CD4-positive, alpha-beta T cell treated with Interleukin-6 at 100 ng/mL for 8 hours (primary cell): ENCODE measurements at places on chromosomes 6 and 20.
A peak's percentile ranks its signal among the peaks of the same experiment; 100 is the strongest.

DNA sequence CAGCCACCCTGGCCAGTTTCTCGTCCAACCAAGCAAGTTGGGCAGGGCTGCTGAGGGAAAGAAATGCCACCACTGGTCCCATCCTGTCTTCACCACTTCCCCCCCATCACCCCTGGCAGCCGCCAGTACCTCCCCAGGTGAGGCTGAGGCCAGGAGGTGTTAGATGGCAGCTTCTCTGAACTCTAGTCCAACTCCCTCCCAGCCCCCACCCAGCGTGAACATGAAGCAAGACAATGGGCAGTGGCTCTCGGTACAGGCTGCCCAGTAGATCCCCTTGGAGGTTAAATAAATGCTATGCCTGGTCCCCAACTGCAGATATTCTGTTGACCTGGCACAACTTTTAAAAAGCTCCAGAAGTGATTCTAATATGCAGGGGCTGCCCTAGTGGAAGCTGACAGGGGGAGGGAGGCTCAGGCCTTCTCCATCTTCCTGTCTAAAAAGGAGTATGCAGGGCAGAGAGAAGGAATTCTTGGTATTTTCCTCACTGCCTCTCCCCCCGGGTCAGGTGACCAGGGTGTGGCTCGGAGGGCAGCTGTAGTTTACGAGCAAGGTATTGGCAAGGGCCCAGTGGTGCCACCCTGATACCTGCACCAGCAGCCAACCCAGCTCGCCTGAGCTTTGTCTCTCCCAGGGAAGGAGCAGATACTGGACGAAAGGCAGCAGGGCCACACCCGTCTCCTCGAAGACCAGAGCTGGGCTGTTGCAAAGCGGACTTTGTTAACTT lies 25.7 kb downstream of the KCNK5 start:
- no peak for DNase-seq

DNA sequence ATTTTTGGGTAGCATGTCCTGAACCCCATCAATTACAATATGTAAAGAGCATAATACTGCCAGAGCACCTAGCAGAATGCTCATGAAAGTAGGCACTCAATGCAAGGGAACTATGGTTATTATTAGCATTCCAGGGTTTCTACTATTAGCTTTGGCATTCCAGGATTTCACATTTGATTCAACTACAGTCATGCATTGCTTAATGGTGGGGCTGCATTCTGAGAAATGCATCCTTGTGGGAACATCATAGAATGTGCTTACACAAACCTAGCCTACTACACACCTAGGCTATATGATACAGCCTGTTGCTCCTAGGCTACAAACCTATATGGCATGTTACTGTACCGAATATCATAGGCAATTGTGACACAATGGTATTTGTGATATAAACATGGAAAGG lies 247.8 kb downstream of the CD83 start:
- no peak for DNase-seq

GRCh38 chr6:112466373-112467151 lies 119.4 kb downstream of the RFPL4B start:
- DNase-seq, result no peak

DNA sequence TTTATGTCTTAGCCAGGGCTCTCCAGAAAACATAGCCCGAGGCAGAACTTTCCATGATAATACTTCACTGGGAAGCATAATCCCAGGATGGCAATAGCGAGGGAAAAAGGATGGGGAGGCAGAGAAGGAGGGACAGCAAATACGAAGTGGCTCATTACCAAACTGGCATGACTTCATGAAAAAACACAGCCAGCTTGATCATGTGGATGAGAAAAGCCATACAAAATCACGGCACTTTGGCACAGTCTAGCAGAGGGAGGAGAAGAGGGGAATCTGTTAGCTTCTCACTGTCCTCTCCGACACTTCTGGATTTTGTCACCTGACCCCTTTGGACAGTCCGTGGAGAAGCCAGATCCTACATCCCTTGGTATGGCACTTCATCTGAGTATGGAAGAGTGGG lies 212.5 kb upstream of the GRIK2 start:
- no peak for DNase-seq

DNA sequence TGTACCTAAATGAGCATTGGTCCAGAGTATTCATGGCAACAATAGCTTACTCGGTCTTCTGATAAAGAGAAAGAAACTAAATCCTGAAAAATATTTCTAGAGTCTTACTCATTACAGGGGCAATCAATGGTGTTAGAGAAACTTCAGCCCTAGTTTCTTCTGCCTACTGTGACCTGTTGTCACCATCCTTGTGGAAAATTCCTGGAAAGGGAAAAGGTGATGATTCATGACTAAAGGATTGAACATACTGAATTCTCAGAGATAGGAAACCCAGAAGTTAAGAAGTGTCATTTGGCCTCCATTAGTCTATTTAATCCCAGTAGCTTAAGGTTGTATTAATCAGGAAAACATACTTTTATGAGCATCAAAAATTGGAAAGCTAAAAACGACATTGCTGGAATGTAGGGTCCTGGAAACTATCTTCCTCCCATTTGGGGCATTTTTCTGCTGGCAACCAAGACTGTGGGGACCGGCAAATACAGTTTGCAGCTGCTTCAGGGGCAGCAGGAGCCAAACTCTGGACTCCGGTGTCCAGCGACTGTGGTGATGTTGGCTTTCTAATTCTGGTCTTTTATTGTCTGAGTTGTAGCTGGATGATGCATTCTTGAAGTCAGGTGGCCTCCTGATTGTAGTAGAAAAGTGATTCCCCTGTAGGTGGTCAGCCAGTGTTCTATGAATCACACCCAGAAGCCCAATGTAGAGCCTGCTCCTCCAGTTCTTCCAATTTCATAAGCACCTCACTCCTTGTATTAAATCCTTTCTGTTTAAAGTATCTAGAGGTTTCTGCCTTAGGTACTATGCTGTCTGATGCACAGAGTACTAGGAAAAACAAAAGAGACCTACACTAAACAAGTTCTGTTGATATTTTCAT lies 67.6 kb downstream of the LCA5 start:
- no peak for DNase-seq

GRCh38 chr6:117463762-117464665 lies 18.5 kb upstream of the DCBLD1 start:
- no peak for DNase-seq

DNA sequence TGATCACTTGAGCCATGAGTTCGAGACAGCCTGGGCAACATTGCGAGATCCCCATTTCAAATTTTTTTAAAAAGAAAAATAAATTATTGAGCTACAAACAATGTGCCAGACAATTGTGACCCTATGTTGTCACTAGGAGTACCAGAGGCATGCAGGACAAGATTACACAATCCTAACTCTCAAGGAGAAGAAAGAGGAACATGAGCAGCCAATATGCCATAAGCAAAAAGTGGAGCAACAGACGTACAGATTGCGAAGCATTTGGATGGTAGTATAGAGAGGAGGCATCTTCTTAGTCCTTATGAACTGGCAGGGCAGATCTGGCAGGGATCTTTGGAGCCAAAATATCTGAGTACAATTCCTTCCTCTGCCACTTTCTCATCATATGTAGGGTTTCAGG lies 156.4 kb downstream of the OR2B2 start:
- DNase-seq, result no peak

- no peak for DNase-seq
Observed at GRCh38 chr20:17620371-17621228, 50.7 kb downstream of the DSTN start.

GRCh38 chr6:137259349-137259748 lies 40.2 kb upstream of the IFNGR1 start:
- DNase-seq, result no peak

DNA sequence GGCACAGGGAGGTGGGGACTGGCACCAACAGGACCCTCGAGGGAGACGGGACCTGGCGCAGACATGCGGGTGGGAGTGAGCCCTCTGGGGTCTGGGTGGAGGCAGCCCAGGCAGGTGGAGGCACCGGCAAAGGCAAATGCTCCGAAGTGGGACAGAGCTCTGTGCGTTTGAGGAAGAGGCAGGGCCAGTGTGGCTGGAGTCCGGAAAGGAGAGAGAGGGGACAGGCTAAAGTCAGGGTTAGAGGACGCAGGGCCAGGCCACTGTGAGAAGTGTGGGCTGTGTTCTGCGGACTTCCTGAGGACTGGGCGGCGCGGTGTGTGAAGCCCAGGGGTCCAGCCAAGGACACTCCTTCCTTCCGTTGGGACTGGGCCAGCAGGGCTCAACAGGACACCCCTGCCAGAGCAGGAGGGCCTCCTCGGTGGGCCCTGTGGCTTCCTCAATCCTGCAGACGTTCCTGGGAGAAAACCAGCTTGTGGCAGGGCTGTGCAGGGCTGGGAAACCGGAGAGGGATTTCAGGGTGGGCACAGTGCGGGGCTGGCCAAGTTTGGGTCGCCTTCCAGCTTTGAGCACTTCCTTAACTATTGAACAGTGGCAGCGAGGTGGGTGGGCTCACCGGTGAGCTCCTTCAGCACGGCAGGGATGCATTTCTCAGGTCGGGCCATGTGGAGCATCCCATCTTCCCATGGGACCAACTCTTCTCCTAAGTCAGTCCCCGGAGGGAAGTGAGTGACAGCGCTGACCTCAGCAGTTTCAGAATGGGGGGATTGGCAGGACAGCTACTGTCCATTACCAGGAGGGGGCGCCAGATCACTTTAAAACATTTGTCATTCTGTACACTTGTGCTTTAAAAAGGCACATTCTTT lies 22.5 kb downstream of the MOCS3 start:
- DNase-seq, result peak; percentile 51

GRCh38 chr6:57104336-57104735 lies 14.3 kb downstream of the ZNF451 start:
- no peak for DNase-seq

DNA sequence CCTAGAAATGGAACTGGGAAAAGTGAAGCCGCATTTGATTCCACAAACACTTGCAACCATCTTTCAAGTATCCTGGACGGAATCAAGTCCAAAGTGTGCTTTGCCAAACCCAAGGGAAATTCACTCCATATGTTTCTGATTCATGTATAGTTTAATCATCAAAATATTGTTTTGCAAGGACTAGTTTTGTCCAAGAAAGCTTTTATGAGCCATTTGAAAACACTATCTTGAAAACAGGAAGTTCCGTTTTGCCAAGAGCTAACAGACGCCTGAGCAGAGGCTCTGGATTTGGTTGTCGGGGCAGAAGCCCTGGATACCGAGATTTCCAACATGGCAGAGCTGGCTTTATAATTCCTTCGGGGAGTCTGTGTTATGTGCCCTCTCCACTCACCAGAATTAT lies 251.1 kb downstream of the PHACTR1 start:
- no peak for DNase-seq

- no peak for DNase-seq
Observed at GRCh38 chr6:113980937-113981554, 10.1 kb upstream of the HDAC2 start.

DNA sequence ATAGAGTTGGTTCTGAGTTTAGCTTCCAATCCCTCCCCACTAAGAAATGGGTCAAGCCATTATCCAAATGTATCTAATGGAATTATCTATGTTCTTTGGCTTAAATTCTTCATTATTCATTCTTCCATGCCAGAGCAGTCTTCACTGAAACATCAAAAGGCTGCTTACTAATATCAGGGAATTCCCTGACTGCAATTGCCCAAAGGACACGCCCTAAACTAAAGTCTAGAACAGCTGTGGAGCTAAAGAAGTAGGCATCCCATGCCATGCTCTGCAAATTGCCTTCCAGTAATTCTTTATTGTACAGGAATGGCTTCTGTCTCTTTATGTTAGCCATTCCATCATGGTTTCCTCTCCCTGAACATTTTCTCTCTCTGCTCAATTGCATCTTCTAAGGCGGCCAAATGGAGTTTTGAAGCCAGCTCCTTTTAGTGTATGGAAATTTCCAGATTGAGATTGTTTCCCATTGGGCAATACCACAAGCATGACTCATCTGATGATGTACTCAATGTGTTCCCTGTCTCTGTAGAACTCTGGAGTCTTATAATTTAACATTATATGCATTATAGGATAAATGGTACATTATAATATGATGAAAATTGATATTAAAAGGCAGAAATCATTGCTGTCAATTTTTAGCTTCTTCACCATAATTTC lies 28.8 kb upstream of the TSHZ2 start:
- no peak for DNase-seq

- DNase-seq, result no peak
Observed at GRCh38 chr6:90599151-90599550, 12.3 kb upstream of the MAP3K7 start.

DNA sequence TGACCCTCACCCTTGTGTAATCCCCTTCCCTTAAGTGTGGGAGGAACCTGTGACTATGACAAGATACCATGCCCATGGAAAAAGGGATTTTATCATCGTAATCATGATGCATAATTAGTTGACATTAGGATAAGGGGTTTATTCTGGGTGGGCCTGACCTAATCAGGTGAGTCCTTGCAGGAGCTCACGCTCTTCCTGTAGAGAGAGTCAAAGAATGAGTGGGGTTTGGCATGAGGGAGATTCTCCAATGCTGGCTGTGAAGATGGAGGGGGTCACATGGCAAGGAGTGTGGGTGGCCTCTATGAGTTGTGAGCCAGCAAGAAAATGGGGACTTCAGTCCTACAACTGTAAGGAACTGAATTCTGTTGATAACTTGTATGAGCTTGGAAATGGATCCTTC lies 342.0 kb upstream of the TSHZ2 start:
- DNase-seq, result no peak

GRCh38 chr20:43794326-43794725 lies 67.5 kb upstream of the GTSF1L start:
- no peak for DNase-seq

- DNase-seq, result no peak
Observed at GRCh38 chr6:101351173-101351572, 42.3 kb upstream of the GRIK2 start.

DNA sequence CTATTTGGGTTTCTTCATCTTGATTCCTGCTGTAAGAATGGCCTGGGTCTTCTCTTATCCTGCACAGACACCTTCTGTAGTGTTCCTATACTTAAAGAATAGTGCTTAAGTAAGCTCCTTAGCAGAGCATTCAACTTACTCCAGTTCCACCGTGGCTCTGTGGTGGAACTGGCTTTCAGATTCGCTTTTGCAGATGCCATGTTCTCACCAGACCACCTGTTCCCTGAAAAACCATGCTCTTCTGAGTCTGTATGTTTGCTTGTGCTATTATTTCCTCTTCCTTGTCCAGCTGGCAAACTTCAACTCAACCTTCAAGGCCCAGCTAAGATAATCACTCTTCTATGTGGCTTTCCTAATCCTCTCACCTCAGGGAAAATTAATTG lies 4.9 kb downstream of the ELMO2 start:
- peak; percentile 13 for DNase-seq

GRCh38 chr6:10964684-10965083 lies 77.8 kb downstream of the SYCP2L start:
- DNase-seq, result no peak

DNA sequence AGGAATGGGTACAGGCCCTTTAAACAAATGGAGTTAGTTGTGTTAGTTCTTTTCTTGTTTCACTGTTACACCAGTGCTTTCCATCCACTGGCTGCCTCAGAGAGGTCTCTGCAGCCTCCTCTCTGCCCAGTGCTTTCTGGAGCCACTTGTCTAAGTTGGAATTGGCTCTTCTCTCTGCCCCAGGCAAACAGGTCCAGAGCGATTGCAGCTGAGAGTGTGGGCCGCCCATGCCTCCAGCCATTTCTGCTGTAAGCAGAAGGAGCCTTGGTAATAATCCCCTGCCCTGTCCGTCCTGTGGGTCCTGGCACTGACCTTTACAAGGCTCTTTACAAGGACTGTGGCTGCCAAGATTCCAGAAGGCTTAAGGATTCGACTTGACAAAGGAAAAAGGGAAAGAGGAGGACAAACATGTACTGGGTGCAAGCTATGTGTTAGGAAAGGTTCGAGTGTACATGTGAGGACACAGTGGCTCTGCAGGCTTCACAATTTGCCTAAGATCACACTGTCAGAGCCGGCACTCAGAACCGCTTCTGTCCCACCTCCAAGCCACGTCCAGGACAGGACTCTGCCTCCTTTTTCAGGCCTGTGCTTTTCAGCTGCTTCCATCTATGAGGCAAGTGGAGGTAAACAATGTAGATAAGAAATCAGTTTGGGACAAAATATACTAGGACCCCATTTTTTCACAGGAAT lies 88.5 kb downstream of the POPDC3 start:
- no peak for DNase-seq

- DNase-seq, result no peak
Observed at GRCh38 chr6:135233686-135234491, 52.8 kb downstream of the MYB start.
